ENCODE measurements at places on chromosomes 5 and 9.

- DNase-seq = no peak
These were observed 154.0 kb downstream of the WDR70 start for GRCh38 chr5:37532976-37533740.

GRCh38 chr9:87479801-87480201, 17.9 kb upstream of the DAPK1 start:
- DNase-seq = peak; percentile 75

GRCh38 chr5:149770236-149770635, 40.1 kb downstream of the PPARGC1B start:
- no peak for DNase-seq

DNA sequence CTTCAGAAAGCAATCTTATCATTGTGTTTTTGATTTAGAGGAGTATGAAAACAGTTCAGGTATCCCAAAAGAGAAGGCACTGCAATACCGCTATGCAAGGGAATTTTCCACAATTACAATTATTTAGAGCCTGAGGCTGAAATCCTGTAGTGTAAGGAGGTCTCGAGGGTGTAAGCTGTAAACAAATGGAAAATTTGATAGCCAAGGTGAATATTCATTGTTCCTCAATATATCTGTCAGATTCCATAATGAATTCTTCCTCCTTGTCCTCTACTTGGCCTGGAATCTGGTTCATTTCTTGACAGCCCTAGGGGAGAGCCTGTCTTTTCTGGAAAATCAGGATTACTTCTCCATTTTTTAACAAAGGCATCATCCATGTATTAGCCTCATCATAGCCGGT, 63.1 kb upstream of the SMARCA2 start:
- DNase-seq = no peak

GRCh38 chr5:51987239-51987638, 604.0 kb downstream of the ISL1 start:
- DNase-seq = no peak

DNA sequence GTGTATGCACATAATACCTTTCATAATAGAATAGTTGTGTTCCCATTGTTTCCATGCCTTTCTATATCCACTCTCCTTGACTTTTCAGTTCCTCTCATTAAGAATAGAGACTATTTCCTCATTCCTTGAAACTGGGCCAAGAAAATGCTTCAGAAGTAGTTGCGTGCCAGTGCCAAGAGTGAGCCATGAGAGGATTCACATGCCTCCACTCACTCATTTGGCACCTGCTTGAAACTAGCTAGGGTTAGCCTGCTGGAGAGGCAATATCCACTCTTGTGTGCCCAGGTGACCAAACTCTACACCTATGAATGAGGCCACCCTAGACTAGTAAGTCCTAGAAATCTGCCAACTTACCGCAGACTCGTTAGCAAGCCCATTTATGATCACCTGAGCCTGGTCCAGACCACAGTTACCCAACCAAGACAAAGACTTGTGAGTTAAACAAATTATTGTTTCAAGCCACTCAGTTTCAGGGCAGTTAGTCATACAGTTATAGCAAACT, 276.3 kb downstream of the EPB41L4A start:
- DNase-seq = no peak

GRCh38 chr9:3447143-3447542, 78.7 kb downstream of the RFX3 start:
- DNase-seq = no peak

- DNase-seq = no peak
These were observed 2257.5 kb upstream of the C9orf72 start for GRCh38 chr9:29830821-29831220.

GRCh38 chr5:112480501-112480900, 61.4 kb upstream of the EPB41L4A start:
- no peak for DNase-seq

- DNase-seq = peak; percentile 60
These were observed 547 bp downstream of the ANP32B start for GRCh38 chr9:97983589-97984187.

DNA sequence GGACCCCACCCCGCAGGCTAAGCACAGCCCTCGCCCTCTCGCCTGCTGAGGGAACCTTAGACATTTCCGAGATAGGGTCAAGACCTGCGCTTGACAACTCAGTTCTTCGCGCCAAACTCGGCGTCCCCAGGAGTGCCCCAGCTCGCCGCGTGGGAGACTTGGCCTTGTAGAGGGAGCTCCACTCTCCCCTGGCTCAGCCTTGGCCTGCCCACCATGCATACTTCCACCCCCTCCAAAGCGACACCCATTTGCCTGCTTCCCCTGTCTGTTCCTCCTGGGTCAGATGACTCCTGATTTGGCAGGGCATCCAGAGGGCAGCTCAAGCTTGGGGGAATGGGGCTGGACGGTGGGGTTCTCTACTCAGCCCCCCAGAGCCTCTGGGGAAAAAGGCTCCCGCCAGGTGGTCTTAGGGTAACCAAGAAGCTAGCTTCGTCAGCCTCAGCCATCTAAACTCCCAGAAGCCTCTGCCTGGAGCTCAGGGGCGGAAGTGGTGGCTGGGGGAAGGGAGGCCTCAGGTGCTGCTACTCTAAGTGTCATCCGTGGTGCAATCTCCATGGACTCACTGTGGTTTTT, 560 bp downstream of the DOCK2 start:
- DNase-seq = peak; percentile 70

DNA sequence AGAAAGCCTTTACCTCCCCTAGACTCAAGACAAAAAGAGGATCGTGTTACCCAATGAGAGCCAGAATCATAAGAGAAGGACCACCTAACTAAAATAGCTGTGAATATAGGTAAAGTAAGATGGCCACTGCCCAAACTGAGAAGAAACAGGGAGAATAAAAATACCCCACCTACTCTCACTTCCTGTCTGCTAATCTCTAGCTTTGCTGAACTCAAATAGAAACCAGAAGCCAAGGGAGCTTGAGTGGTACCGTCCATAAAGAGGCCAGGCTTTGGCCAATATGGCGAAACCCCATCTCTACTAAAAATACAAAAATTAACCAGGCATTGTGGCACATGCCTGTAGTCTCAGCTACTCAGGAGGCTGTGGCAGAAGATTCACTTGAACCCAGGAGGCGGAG, 123.0 kb upstream of the FST start:
- DNase-seq = no peak

DNA sequence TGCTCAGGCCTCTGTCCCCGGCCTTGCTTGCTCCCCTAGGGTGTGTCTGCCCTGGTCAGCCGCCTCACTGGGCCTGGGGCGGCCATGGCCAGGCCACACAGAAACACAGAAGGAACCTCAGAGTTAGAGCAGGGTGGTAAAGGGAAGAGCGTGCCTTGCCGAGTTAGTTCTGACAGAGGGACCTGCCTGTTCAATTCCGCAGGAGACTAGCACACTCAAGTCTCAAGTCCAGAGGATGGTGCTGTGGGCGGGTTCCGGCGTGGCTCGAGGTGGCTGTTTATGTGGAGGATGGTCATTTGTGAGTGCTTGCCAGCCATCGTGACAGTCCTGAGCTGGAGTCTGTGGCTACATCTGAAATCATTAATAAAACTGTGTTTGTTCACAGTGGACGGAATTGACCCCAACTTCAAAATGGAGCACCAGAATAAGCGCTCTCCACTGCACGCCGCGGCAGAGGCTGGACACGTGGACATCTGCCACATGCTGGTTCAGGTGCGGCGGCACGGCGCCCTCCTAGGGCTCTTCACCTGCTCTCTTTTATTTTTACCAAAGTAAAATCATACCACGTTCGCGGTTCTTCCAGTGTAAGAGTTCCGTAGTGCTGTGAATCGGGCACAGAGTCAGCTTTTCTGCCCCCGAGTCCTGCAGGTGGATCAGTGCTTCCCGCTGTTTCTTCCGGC, 95.5 kb upstream of the CACNA1B start:
- DNase-seq = no peak

GRCh38 chr9:111645806-111646205, 14.7 kb downstream of the DNAJC25 start:
- DNase-seq = no peak

GRCh38 chr9:87853302-87853701, 29.4 kb upstream of the SPATA31E1 start:
- no peak for DNase-seq

- DNase-seq = no peak
These were observed 29.6 kb upstream of the RASGEF1C start for GRCh38 chr5:180238631-180239030.

DNA sequence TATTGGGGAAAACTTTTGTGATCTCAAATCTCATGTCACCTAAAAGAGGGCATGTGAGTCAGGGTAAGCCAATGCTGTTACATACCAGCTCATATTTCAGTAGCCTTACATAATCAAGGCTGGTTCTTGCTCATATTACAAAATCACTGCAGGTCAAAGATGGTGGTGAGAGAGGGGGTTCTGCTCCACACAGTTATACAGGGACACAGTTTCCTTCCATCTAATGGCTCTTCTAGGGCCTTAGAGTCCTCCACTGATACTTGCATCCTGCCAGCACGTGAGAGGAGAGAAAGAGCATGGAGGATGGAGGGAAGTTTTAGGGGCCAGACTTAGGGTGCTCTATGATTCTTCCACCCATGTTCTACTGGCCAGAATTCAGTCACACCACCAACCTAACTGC, 130.0 kb downstream of the LIFR start:
- no peak for DNase-seq

GRCh38 chr5:9799606-9800005, 169.5 kb upstream of the TAS2R1 start:
- no peak for DNase-seq

DNA sequence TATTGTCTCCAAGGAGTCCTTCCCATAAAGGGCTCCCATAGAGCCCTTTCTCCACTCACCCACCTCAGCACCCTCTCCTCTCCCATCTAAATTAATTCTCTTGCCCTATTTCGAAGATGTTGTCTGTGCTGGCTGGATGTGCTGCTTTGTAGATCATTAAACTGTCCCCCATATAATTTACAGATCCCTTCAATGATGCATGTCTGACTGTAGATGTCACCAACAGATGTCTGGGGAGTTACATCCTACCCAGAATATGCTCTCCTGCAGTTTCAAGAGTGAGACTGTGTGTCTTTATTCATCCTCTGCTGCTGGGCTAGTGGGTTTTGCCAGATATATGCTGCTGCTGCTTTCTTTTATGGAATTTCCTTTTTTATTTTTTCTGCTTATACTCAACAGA, 351.2 kb downstream of the MLLT3 start:
- no peak for DNase-seq

GRCh38 chr5:172834415-172835289, 601 bp downstream of the ERGIC1 start:
- DNase-seq = peak; percentile 45

DNA sequence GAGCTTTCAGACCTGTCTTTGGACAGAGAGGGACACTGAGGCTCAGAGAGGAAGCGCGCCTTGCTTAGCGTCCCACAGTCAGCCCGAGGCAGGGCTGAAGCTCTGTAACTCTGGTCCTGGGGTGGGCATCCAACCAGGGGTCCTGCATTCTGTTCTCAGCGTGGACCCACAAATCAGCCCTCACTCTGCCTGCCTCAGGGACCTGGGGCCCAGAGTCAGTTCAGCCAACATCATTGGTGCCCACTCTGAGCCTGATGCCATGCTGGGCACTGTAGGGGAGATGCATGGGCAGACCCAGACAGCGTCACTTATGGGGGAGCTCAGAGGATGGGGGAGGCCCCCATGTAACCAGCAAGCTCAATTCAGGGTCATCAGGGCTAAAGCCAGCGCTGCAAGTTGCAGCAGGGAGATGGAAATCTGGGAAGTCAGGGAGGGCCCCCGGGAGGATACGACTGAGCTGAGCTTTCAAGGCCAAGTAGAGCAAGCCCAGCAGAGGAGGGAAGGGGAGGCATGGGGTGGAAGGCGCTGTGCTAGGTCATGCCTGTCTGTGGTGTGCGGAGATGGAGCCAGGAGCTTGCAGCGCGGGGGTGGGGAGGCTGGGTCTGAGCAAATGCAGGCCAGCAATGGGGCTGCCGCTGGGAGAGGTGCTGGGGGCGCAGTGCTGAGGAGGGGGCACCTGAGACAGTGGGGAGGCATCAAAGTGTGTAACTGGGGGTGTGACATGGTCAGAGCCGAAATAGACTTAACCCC, 21.1 kb downstream of the CORO2A start:
- no peak for DNase-seq

DNA sequence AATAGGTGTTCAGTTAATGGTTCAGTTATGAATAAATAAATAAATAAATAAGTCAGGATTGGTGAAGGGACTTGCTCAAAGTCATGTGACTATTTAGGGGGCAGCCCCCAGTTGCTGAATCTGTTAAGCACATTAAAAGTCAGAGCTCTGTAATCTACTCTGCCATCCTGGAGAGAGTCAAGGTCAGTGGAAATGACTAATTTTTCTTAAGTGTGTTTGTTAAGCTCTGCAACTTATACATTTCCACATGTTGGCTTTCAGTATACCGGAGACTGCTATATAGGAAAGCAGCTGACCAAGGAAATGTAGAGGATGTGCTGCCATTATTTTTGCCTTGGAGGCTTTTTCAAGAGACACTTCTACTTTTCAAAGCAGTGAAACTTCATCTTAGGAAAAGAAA, 57.9 kb downstream of the KIAA1958 start:
- no peak for DNase-seq

DNA sequence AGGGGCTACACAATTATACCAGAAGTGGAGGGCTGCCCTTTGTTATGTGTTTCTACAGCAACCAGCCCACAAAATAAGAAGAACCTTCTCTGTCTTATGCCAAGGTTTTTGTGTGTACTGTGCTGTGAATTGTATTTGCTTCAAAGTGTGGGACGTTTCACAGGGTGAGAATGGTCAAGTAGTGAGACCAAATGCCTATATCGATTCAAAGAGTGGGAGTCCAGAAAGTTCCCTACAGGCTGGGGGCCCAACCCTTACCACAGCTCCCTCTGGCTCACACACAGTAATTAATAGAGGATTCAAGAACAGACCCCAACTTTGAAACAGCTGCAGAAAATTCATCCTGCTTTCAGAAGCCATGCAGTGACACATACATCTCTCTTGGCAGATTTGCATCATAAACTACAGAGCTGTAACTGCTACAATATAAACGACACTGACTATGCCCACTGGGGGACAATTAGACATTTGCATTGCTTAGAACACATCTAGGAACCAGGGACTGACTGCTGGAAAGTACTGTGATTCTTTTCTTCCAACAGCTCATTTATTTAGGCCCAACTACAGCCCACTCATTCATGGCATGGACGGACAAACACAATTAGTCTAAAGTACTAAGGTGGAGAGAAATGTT, 12.8 kb downstream of the ENC1 start:
- no peak for DNase-seq

DNA sequence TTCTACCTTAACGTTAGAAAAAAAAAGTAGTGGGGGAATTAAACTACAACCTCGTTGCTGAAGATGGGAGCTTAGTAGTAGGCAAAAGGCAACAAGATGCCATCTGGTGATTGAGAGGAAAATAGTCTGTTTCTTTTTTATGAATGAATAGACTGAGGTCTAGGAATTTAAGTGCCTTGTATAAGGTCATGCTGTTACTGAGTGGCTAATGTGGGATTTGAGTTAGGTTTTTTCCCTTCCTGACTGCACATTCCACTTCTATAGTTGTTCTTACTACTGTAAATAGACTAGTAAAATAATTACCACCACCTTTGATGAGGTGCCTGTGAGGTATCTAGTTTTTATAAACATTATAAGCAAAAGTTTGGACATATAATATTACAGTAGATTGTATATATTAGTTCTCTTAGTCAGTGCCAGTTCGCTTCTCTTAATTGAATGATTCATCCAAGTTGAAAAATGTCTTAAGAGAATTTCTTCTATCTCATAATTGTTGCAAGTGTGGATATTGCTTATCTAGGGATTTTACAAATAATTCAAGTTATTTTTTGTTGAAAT, 19.1 kb downstream of the FSD1L start:
- DNase-seq = no peak

- DNase-seq = no peak
These were observed 136.5 kb upstream of the PITX1 start for GRCh38 chr5:135170500-135170899.

- DNase-seq = no peak
These were observed 87.6 kb downstream of the ADRB2 start for GRCh38 chr5:148913985-148914431.

- DNase-seq = no peak
These were observed 53.4 kb upstream of the ALDH1B1 start for GRCh38 chr9:38339087-38339486.
